ENCODE measurements at places on chromosomes 3 and 15.

DNA sequence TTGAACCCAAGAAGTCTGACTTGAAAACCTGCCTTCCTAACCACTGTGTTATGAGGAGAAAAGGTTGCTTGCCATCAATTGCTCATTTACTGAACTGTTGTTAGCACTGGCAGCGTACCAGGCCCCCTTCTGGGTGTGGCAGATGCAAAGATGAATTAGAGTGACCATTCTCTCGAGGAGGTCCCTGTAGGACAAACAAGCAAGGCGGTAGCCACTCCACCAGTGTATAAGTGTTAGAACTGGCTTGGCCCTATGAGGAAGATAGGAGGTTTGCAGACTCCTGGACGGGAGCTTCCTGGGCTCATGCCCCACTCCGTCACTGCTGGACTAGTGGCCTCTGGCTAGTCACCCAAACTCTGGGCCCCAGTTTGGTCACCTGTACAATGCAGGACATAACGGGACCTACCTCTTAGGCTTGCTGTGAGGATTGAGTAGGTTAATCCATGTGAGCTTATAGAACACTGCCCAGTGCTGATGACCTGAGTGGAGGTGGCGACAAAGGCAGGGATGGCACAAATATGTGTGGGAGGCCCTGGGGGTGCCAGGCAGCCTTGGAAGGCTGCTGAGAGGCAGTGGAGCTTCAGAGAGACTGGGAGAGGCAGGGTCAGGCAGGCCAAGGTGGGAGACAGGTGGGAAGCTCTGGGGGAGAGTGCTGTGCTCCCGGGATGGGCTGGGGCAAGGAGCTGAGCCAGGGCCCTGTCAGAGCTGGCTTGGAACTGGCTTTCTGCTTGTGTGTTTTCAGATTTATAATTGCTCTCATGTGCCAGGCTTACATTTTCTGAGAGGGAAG, 145.9 kb downstream of the DNAJB8 start:
- no peak for DNase-seq

GRCh38 chr3:129118745-129119144, 2.9 kb downstream of the RAB43 start:
- no peak for DNase-seq

DNA sequence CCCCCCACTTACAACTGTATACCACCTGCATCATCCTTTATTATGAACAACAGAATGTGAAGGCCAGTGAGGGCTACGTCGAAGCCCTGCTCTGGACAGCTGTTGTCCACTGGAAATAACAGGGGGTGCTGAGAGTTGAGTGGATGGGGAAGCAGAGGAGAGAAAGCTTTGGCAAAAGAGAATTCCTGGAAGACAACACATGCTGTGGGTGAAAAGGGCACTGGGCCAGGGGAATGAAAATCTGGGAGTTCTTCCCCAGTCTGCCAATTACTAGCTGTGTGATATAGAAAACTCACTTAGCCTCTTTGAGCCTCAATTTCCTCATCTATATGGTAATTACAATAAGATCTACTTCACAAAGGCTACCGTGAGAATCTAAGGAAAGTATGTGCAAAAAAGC, 40.7 kb downstream of the FSTL1 start:
- DNase-seq, result no peak

DNA sequence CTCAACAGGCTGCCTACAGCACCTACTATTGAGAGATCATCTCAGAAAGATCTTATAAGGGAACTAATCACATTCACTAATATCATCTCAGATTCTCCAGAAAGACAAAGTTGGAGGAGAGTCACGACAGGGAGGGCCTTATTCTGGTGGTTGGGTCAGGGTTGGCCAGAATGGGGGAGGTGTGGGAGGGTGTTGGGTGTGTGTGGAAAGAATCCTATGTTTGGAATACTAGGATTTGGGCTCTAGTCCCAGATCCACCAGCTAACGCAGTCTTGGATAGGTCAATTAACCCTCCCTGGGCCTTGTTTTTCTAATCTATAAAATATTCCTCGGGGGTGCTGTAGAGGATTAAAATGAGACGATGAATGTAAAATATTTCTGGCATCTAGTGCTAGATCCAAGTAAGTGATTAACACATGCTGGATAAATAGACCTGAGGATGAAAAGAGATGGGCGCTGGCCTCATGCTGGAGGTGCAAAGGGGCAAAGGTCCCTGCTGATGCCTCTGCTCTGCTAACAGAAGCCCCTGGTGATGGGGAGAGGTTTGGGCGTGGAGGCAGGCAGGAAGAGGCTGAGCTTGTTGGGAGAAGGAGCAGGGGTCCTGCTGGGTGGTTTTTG, 67.6 kb upstream of the ETV5 start:
- DNase-seq, result no peak

DNA sequence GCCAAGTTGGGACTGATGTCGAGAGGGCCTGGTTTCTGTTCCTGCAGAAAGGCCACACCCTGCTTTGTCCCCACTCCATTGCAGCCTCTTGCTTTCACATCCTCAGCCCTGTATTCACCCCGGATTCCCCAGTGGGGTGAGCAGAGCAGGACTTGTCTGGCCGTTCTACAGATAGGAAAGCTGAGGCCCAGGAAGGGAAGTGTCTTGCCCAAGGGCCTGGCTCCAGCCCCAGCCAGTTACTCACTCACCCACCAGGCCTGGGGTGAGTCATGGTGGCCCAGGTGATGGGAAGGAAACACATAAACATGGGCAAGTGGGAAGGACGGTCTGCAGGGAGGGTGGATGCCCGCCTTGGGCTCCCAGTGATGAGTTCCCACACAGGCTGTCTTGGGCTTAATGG, 6.1 kb upstream of the DUSP7 start:
- DNase-seq, result no peak

GRCh38 chr3:53056442-53056841, 10.6 kb upstream of the SFMBT1 start:
- DNase-seq, result no peak

- DNase-seq, result no peak
Observed at GRCh38 chr3:150755902-150756301, 7.1 kb downstream of the SIAH2 start.

DNA sequence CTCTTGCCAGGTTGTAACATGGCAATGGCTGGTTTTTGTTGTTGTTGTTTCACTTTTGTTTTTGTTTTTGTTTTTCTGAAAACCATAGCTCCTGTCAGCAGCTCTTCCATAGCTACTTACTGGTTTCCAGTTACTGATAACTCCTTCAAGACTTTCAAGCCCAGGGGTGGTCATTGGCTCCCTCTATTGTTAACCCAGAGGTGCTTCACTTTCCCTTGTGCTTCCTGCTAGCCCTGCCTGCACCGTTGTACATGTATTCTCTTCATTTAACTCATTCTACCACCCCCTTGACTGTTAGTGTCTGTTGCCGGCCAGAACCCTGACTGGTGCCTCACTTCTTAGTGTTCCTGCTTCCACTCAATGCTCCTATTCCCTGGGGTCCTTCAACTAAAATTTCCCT, 4.2 kb upstream of the TRAT1 start:
- DNase-seq, result peak; percentile 49

All from activated T-cell treated with anti-CD3 and anti-CD28 coated beads, Interleukin-2, amount 50 U/mL, for 48 hours (primary cell).